Vagina (tissue), 2 donors: ENCODE measurements at places on chromosomes 12 and 14. TPM values are rescaled to one million over a fixed set of nuclear protein-coding genes. Genes with fewer than 3 reads are reported as not detected.

DNA sequence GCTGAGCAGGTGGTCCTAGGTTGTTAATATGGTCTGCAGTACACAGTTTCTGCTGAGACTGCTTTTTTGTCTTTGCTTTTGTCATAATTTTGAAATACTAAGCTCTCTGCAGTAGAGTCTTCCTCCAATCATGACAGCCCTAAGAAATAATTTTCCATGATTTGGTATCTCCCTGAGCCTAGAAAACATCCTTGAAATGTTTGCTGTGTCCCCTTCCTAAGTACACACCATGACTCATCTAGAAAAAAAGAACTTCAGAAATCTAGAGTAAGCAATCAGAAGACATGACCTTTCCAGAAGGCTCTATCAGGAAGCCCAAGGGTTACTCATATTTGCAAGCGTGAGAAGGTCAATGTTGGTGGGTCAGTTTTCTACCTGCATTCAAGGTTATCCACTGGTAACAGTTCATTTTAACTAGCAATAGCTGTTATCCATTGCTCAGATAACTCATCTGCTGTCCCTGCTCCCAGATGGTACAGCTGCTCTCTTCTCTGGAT, 16.4 kb downstream of the DAD1 start:
- no peak overlapping the region for H3K27ac ChIP-seq
- no peak overlapping the region for H3K4me3 ChIP-seq
- no peaks in the 10 kb centered on the region for H3K27me3 ChIP-seq
- H3K36me3 ChIP-seq, result peaks cover 28% of the 10 kb centered on the region
- DNase-seq, result no peak

DNA sequence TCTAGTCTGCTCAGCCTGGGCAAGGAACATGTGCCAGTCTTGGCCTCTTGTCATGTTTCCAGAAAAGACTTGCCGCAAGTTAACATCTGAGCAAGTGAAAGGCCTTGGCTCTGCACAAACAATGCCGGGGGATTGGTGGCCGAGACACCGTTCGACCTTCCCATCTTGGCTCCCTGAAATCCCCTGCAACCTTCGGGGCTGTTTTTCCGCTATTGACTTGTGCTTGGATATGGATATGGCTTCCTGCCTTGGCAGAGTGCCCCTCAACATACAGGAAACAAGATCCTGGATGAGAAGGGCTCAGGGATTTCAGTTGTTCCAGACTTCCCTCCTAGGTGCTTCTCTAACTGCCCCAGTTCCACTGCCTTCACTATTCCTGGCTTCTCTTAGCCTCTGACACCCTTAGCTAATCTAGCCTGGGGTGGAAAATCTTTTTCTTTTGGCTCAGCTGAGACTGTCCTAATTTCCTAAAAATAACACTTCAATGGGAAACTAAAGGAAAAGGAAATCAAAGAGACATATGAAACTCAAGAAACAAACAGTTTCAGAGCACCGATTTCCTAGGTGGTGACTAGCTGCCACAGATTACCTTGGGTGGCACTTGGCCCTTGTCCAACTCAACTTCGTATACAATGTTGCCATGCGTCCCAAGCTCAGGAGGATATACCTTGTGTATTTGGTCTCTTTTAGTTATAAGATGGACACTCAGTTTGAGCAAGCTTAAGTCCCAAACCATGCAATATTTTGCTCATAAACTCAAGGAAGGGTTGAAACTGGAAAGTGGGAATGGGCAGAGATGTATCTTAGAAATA, 33.9 kb downstream of the RDH12 start:
- no peaks in the 10 kb centered on the region for H3K36me3 ChIP-seq
- peaks cover 5% of the 10 kb centered on the region for H3K4me1 ChIP-seq
- H3K27ac ChIP-seq, result no peak overlapping the region
- H3K27me3 ChIP-seq, result no peaks in the 10 kb centered on the region
- DNase-seq, result no peak
- no peak overlapping the region for H3K4me3 ChIP-seq

DNA sequence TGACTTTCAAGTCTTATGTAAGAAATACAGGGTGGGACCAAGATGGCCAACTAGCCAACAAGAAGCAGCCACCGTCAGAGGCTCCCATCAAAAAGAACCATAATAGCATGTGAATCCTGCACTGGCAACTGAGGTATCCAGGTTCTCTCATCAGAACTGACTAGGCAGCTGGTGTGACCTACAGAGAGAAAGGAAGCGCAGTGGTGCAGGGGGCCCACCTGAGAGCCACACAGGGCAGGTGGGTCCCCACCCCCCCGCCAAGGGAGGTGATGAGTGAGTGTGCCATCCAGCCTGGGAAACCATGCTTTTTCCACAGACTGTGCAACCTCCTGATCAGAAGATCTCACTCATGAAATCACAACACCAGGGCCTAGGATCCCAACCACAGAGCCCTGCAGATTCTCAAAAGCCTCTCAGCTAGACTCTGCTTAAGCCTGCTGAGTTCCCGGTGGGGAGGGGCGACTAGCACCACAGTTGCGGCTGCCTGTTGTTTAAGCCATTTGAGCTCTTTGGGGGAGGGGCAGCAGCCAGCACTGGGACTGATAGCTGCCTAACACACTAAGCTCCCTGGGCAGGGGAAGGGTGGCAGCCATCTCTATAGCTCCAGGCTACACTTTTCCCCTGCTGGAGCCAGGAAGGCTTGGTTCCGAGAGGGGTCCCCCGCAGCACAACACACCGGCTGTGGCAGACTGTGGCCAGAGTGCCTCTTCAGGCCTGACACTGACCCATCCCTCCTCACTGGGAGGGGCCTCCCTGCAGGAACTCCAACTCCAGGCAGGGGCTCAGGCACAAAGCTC, 75.3 kb downstream of the GARIN6 start:
- DNase-seq, result no peak
- no peak overlapping the region for H3K4me3 ChIP-seq
- no peaks in the 10 kb centered on the region for H3K4me1 ChIP-seq
- no peak overlapping the region for H3K27ac ChIP-seq
- H3K27me3 ChIP-seq, result no peaks in the 10 kb centered on the region
- no peaks in the 10 kb centered on the region for H3K36me3 ChIP-seq

DNA sequence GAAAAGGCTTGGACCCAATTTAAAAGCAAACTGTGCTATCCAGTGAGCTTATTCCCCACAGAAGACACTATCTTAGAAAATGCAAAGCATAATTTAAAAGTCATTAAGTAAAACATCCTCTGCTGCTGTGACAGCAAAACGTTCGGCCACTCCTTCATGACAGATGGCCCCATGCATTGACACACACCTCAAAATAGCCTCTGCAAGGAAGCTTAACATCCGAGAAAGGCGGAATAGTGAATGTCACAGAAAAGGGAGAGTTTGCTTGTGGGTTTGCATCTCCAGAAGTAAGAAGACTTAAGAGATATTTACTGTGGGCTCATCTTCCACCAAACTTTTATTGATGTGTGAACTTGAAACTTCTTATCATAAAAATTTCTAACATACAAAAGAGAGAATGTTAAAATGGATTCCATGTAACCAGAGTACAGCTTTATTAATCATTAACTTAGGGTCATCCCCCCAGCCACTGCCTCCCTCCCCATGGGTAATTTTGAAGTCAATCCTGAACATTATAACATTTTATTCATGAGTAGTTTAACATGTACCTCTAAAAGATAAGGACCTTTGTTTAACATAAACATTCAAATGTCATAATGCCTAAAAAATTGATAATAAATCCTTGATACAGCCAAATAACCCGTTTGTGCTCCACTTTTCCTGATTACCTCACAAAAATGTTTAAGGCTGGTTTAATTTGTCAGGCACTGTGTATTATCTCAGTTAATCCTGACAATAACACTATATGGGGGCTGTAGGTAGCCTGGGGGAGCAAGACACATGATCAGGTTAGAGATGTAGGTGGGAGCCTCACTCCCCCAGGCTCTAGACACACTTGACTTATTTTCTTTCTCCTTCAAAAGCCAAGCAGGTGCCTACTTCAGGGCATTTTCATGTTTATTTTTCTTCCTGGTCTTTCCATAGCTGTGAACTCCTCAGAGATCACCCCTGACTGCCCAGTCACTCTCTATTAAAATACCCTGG, 119.7 kb upstream of the TMCC3 start:
- H3K4me3 ChIP-seq, result no peak overlapping the region
- no peak overlapping the region for H3K27ac ChIP-seq
- no peaks in the 10 kb centered on the region for H3K36me3 ChIP-seq
- DNase-seq, result no peak
- no peaks in the 10 kb centered on the region for H3K27me3 ChIP-seq

- H3K36me3 ChIP-seq, result no peaks in the 10 kb centered on the region
- no peaks in the 10 kb centered on the region for H3K27me3 ChIP-seq
- H3K27ac ChIP-seq, result no peak overlapping the region
- no peaks in the 10 kb centered on the region for H3K4me1 ChIP-seq
- no peak for DNase-seq
Measured at GRCh38 chr12:128938886-128939285, 85.6 kb downstream of the GLT1D1 start.

PROX2 gene
- total RNA-seq, result not detected
